ENCODE measurements at places on chromosomes 16 and 17.

DNA sequence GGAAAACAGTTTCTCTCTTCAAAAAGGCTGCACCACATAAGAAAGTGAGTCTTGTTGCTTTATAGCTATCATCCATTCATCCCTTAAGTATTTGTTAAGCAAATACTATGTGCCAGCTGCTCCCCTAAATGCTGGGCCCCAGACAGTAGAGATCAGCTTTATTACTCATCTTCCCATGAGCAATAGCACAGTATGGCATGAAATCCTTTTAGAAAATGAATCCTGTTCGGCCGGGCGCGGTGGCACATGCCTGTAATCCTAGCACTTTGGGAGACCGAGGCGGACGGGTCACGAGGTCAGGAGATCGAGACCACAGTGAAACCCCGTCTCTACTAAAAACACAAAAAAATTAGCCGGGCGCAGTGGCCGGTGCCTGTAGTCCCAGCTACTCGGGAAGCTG is 99.5 kb downstream of the MYO1D start:
- DNase-seq = no peak

DNA sequence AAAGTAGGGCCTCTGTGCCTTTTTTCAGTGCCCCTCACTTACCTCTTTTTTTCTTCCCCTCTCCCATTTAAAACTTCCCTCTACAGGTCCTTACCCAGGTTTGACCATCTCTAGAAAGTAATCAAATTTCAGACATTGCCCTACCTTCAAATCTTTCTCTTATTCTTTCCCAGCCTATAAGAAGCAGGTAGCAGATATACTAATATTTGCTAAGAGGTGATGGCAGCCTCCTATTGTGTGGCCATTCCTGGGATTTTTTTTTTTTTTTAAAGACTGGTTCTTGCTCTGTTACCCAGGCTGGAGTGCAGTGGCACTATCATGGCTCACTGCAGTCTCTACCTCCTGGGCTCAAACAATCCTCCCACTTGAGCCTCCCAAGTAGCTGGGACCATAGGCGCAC is 111.1 kb upstream of the HAS3 start:
- DNase-seq = peak; percentile 78

GRCh38 chr17:732067-732901 is at the start of gene TLCD3A:
TSS of gene TLCD3A (plus strand) at chr17:732596. CDS start at chr17:732648, 52 bp downstream.
- peak; percentile 23 for DNase-seq

GRCh38 chr17:60598001-60598736 is 1.8 kb upstream of the PPM1D start:
- no peak for DNase-seq

DNA sequence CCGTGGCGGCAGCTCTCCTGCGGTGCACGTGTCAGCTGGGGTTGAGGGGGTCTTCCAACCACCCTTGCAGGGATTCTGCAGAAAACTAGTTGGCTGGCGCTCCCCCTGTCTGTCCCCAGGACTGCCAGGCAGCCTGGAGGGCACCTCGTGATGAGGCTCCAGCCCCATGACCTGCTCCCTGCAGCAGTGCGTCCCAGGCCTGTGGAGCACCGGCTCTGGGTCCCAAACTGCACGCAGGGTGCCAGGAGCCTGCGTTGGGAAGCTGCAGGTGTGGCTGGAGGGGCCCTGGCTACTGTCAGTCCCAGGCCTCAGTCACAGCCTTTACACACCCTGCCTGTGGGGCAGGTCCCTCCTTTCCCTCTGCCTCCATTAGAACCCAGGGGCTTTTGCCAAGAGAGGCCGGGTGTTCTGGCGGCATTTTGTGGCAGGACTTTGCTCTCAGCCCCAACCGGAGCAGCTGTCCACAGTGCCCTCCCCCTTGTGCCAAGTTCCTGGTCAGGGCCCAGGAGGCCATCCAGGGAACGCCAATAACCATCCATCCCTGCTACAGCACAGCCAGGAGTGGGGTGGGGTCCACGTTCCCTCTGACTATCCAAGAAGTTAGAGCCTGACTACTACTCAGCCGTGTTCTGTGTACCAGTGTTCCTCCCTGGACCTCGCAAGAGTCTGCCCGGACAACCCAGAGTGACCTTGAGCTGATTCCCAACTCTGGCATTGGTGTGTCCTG is 9.2 kb downstream of the CHMP6 start:
- no peak for DNase-seq

GRCh38 chr16:81445143-81445961 is 744 bp downstream of the CMIP start:
- no peak for DNase-seq

GRCh38 chr16:14125000-14125681 is 54.0 kb downstream of the MRTFB start:
- DNase-seq = peak; percentile 3

- peak; percentile 84 for DNase-seq
Observed at GRCh38 chr17:41521574-41522261, 3.0 kb upstream of the KRT15 start.

DNA sequence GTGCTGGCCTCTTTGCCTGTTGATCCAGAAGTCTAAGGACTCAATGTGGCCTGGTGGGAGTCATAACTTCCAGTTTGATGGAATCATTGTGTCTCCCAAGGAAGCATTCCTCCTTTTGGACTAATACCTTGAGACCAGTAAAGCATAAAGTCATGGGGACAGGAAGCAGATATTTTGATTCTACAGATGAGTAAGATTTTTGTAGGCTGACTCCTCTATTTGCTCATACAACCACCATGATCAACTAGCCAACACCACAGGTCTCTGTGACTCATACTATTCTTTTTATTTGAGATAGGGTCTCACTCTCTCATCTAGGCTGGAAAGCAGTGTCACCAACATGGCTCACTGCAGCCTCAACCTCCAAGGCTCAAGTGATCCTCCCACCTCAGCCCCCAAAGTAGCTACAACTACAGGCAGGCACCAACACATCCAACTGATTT is 6.2 kb downstream of the MT2A start:
- peak; percentile 98 for DNase-seq

- peak; percentile 74 for DNase-seq
Observed at GRCh38 chr16:68786685-68787418, 49.8 kb downstream of the CDH1 start.

DNA sequence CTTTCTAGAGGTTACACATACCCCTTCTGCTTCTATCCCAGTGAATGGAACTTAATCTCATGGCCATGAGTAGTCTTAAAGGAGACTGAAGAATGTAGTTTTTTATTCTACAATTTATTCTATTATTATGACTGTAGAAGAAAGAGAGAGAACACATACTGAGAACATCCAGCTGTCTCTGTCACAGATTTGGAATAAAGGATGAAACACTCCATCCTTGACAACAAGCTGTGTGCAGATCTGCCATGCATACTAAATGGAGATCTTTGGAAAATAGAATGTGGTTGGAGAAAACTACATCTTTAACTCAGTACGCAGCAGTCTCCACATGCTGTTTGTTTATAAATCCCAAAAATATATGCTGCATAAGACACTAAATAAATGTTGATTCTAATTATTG is 54.1 kb upstream of the NUDT7 start:
- DNase-seq = no peak

DNA sequence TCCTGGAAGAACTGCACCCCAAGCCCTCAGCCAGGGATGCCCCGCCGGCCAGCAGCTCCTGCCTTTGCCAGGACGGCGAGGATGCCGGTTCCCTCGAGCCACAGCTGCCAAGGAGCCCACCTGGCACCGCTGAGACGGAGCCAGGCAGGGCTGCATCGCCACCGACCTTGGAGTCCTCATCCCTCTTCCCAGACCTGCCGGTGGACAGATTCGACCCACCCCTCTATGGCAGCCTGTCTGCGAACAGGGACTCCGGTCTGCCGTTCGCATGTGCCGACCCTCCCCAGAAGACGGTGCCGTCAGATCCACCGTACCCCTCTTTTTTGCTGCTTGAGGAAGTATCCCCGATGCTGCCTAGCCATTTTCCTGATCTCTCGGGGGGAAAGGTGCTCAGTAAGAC is 21.4 kb upstream of the ZFPM1 start:
- DNase-seq = no peak

GRCh38 chr17:69913216-69913615 is 161.8 kb upstream of the KCNJ16 start:
- no peak for DNase-seq

DNA sequence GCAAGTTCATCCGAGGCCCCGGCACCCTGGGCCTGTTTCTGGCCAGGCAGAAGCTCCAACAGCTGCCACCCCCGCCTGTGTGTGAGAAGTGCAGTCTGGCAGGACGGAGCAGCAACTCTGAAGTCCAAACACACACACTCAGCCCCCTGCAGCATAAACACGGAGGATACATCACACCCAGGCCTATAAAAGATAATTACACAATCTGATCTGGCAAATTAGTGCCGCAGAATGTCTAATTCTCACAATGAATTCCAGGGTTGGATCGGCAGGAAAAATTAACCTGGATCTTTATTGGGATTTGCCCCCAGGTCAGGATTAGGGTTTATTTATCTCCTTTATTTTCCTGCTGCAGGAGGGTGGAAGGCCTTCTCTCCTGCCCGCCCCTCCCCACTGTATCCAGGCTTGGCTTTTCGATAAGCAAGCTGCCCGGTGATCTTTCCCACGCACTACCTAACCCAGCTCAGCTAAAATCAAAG is 311.4 kb downstream of the SOX9 start:
- no peak for DNase-seq

- no peak for DNase-seq
Observed at GRCh38 chr17:40291281-40291664, 3.6 kb downstream of the CDC6 start.

DNA sequence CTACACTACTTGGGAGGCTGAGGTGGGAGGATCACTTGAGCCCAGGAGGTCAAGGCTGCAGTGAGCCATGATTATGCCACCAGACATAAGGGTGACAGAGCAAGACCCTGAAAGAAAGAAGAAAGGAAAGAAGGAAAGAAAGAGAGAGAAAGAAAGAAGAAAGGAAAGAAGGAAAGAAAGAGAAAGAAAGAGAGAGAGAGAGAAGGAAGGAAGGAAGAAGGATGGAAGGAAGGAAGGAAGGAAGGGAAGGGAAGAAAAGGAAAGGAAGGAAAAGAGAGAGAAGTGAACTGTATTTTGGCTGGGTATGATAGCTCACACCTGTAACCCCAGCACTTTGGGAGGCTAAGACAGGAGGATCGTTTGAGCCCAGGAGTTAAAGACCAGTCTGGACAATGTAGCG is 24.3 kb upstream of the PYY start:
- DNase-seq = no peak

GRCh38 chr16:51637770-51638094 is 486.7 kb upstream of the SALL1 start:
- no peak for DNase-seq

- DNase-seq = no peak
Observed at GRCh38 chr16:360698-361336, 8.3 kb upstream of the AXIN1 start.

DNA sequence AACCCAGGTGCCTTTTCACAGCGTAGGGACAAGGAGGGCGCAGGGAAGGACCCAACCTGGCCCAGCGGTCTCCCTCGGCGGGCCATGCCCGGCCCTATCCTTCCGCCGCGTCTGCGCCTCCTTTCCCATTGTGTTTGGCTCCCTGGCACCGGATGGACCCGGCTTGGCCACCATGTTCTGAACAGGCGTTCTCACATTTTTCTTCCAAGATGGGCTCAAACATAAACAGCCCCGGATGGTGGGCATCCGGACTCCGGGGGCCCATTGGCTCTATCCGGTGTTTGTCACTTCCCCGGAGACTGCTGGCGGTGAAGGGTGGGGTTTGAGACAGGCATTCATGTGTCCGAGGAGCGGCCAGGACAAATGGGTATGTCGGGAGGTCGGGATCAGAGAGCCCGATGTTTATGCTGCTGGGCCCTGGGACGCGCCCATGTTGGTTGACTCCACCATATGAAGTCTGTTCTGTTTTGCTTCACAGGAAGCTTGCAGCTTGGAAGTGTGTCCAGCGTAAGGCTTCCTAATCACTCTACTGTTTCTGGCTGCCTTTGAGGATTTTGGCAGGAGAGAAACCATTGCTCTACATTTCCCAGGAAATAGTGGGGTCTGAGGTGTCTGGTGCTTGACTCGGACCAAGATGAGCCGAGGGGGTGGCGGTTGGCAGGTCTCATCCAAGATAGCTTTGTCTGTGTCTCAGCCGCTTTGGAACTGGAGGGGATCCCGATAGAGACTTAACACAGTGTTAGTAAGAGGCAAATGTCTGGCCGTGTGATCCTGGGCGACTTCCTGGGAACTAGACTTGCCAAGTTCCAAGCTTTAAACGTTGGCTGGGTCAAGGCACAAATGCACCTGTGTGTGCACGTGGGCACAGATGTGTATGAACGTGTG is 188.3 kb downstream of the IRF8 start:
- no peak for DNase-seq

- DNase-seq = no peak
Observed at GRCh38 chr16:72125635-72126428, 32.2 kb downstream of the DHX38 start.

DNA sequence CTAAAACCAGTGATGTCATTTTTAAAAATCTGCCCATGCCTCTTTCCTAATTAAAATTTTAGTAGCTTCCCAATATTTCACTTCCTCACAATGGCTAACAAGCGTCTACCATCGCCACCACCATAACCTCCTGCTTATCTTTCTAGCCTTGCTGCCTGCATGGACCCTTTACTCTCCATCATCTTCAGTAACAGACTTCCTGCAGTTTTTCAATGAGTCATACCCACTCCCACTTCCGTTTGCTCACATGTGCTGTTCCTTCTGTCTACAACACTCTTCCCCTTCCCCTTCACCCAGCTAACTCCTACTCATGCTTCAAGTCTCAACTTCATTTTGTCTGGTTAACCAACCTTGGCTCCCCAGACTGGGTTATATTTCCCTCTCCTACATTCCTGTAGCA is 12.8 kb upstream of the SKAP1 start:
- DNase-seq = no peak

GRCh38 chr17:40819528-40820125 is 2.8 kb downstream of the KRT10 start:
- no peak for DNase-seq

DNA sequence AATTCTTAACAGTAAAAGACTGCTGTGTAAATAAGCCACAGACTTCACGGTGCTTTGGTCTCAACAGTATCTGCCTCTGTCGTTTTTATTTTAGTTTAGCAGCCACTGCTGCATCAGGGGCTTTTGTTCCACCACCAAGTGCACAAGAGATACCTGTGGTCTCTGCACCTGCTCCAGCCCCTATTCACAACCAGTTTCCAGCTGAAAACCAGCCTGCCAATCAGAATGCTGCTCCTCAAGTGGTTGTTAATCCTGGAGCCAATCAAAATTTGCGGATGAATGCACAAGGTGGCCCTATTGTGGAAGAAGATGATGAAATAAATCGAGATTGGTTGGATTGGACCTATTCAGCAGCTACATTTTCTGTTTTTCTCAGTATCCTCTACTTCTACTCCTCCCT is 7.9 kb downstream of the HERPUD1 start:
- no peak for DNase-seq

GRCh38 chr17:7511108-7511507 is 26.9 kb downstream of the POLR2A start:
- no peak for DNase-seq

DNA sequence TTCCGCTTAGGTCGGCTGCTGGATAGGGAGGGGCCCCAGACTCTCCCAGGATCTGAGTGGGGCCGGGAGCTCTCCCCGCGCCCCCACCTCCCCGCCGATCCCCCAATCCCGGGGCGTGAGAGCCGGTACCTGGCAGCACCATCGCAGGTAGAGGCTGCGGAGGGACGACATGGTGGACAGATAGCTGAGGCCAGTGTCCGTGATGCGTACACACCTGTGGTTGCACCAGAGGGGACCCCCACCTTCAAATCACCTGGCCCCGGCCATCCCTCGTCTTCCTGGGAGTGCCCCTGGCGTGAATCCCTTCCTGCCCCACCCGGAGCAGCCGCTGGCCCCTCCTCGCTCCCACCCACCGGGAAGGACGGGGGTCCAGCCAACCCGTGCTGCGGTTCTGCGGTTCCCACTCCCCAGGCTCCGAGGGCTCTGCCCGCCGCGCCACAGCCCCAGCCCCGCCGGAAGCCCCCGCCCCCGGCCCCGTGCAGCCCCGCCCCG is 4.7 kb upstream of the WDR24 start:
- no peak for DNase-seq

All from kidney glomerular epithelial cell (primary cell).